ENCODE measurements at places on chromosomes 6 and 20.

GRCh38 chr20:53202777-53203176 is 230.6 kb downstream of the TSHZ2 start:
- DNase-seq: no peak

DNA sequence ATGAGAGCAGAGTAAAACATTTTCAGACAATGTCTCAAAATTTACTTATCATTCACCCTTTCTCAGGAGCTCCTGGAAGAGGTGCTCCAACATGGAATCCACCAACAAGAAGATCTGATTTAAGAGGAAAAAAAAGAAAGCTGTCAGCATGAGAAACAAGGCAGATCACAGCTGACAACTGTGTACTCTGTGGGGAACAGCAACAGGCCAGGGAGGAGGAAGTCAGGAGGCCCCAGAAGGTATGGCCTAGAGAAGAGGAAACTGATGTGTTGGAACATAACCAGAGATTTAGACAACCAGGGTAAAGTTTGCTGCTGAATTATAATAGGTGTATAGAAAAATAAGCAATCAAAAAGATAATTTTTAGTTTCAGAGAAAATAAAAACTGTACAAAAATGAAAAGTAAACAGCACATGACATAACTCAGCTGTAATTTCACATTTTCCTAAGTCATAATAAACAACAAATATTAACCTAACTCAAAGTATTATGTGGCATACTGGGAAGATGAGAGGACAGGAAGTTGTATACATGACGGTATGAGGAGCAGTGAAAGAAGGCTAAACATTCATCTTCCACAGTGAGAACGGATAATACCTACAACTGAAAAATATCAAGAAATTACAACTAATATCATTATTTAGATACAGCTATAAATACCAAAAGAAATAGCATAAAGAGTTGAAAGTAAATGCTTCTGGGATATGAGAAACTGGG is 113.6 kb upstream of the EMILIN3 start:
- DNase-seq: no peak

DNA sequence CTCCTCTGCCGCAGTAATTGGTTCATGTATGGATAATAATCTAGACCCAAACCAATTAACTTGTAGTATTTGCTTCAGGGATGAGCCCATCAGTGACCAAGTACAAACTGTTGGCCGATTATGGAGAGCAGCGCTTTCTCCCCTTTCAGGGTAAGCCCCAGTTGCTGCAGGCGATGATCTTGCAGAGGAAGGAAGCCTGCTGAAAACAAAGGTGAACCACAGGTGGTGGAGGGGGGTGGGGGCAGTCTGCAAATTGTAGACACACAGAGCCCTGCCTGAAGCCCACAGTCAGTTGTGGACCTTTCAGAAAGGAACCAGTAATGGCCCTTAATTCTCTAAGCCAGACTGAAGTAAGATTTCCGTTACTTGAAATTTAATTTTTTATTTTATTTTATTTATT is 167.9 kb upstream of the JARID2 start:
- no peak for DNase-seq

GRCh38 chr20:32052090-32052777 is at the start of gene HCK:
TSS of gene HCK (plus strand) at chr20:32052242.
- no peak for DNase-seq

- DNase-seq: peak; percentile 60
Measured at GRCh38 chr20:34069341-34070078, 42.5 kb downstream of the EIF2S2 start.

GRCh38 chr6:132685009-132685408 is 26.0 kb upstream of the TAAR1 start:
- no peak for DNase-seq

GRCh38 chr6:51495096-51495495 is 592.3 kb downstream of the PKHD1 start:
- no peak for DNase-seq

- no peak for DNase-seq
Measured at GRCh38 chr6:13681305-13682061, 30.2 kb downstream of the RANBP9 start.

GRCh38 chr6:75932067-75932466 is 140.4 kb downstream of the IMPG1 start:
- DNase-seq: no peak

DNA sequence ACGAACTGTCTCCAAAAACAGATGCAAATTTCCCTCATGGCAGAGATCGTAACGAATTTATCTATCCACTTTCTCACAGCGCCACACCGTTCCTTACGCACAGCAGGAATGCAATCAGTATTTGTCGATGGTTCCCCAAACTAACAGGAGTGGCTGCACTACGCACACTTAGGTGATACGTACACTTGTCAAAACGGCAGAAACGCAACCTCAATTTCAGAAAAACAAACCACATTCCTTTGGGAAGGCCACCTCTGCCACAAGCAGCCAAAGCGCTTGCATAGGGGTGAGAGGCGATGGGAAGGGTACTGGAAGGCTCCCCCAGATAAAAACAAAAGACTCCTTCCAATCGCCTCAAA is 638 bp downstream of the MDN1 start:
- no peak for DNase-seq

DNA sequence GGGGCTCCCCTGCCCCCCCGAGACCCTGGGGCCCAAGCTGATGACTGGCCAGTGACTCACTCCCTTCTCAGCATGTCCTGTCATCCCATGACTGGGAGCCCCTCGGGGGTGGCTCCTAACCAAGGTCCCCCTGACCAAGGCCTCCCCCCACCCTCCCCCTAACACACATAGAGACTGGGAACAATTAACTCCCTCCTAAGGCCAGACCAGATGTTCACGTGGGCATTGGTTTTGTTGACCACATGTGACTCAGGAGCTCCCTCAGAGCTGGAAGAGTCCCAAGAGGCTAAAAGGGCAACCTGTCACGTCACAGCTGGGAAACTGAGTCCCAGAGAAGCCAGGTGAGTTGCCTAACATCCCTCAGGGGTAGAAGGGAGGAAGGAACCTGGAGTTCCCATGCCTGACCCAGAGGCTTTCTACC is 10.6 kb upstream of the CCN5 start:
- DNase-seq: peak; percentile 61

DNA sequence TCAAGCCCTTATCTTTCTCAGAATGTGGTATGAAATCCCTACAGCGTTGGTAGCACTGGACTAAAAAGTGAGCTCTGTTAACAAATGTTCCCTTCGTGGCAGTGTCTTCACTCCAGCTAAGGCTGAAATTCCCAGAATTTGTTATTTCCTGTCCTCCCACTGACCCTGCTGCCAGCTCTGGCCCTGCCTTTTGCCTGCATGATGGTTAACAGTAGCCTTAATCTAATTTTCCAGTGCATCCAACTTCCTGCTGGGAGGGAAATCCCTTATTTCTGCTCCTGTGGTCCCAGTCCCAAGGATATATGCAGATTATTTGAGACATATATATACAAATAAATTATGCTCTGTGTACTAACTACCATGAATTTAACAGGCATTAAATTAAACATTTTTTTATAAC is 157.2 kb upstream of the CARMIL1 start:
- no peak for DNase-seq

DNA sequence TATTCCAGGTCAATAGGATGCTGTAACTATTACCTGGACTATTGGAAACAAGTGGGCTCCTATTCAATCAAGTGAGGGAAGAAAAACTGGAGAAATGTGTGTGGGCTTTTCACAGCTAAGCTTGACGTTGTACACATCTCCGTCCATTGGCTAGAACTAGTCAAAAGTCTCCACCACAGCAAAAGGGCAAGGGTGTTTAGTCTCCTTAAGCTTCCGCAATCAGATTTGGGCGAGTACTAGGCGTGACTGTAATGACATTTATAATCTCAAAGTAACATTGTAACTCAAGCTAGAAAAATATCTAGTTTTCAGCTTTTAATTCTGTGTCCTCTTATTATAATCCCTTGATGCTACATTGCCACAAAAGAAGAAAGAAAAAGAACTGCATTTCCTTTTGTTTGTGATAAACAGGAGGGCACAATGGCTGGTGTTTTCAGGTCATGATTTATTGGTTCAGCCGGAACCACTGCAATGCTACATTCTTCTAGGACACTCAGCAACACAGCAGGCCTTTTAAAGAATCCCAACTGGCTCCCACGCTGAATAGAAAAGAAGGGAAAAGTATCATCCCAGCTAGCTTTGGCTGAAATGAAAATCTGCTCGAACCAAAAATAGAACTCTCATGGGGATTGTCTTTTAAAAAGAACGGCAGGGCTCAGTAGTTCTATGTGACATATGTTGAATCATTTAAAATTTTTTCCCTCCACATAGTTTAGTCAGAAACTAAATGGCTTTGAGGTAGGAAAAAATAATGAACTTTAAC is 387.7 kb downstream of the BTBD3 start:
- DNase-seq: no peak

DNA sequence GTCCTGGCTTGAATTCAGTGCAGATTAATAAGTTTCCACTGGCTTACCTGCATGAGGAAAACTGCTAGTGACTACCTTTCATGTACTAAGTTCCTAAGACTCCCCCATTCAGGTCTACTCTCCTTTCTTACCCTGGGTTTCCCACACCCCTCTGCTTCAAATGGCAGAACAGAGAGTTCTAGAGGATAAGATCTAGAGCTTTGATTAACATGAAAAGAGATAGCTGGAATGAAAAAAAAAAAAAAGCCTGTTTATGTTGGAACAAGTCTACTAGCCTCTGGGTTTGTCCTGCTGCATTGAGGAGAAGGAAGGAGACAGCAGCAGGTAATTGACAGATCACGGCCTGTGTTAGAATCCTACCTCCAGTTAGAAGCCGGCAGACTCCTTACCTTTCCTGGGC is 201.4 kb upstream of the SOX4 start:
- no peak for DNase-seq

GRCh38 chr20:3334156-3334943 is 73.1 kb downstream of the DNAAF9 start:
- DNase-seq: no peak

GRCh38 chr20:52494244-52494643 is 302.7 kb upstream of the ZFP64 start:
- DNase-seq: peak; percentile 98

DNA sequence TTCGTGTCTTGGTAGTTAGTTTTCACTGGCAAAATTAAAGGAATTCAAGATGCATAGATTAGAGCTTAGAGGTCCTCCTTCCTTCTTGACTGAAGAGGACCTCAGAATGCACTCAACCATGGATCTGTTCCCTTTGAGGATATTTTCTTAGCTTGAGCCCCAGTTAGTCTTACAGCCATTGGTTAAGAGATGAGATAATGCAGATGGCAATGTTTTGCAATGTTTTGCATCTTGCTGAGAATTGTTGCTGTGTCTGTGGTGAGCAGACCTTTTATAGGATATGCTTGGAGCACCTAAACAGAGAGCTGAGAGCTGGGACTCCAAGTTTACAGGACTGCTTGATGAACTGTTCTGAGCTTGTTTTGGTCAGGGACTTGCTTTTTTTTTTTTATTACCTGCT is 107.5 kb downstream of the TMEM170B start:
- no peak for DNase-seq

DNA sequence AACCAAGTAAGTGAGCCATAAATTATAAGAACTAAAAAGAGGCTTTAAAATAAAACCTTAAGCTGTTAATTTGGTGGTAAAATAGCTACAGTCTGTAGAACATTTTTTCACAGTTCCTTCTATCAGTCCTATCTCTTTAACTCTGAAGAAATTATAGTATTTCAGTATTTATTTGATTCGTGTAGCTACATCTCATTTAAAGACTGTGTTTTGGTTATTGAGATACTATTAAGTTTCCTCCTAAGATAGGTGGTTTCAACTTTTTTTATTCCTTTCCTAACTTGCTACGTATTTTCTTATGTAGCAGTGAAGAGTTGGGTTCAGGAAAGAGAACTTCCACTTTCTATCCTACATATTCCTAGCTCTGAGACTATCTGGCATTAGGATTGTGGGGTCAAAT is 97.2 kb downstream of the CD2AP start:
- DNase-seq: no peak

DNA sequence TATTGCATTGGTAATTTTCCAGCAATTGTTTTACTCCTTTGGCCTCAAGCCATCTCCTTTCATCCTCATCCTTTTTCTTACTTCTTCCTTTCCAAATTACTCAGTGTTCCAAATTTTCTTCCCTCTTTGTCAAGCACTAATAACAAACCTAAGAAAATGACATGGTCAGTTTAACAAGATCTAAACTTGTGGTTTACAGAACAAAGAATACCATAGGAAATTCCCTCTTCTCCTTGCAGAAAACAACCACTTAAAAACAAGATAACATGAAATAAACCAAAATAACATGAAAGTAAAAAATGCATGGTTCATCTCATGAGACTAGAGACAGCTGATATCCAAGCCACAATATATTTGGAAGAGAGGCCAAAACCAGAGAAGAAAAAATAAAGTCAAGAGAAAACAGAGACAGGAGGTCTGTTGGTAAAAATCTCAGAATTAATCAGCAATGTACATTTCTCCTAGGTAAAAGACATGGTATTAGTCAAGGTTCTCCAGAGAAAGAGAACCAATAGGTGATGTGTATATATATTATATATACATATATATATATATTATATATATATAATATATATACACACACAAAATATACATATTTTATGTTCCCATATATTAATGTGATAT is 51.0 kb upstream of the SENP6 start:
- DNase-seq: no peak

GRCh38 chr6:18380851-18381250 is 6.3 kb upstream of the RNF144B start:
- no peak for DNase-seq

DNA sequence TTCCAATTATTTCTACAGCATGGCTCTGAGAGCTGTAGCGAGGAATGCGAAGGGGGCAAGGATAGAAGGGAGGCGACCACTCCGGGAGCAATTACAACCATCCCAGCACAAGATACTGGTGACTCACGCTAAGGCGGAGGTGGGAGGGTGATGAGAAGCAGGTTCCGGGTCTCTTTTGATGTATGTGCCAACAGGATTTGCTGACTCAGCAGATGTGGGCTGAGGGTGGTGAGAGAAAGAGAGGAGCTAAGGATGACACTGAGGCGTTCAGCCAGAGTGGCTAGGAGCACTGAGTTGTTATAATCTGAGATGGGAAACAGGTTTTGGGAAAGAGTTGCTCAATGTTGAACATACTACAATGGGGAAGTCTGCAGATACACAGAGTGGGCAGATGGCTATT is 9.3 kb upstream of the TXNDC5 start:
- peak; percentile 58 for DNase-seq

- DNase-seq: no peak
Measured at GRCh38 chr20:41697861-41698559, 79.8 kb upstream of the CHD6 start.

- DNase-seq: no peak
Measured at GRCh38 chr6:160690458-160690857, 11.6 kb upstream of the PLG start.
